CD4-positive, alpha-beta T cell treated with Interleukin-2 at 100 ng/mL for 4 hours (primary cell): ENCODE measurements at places on chromosomes 7 and 10.
A peak's percentile ranks its signal among the peaks of the same experiment; 100 is the strongest.

DNA sequence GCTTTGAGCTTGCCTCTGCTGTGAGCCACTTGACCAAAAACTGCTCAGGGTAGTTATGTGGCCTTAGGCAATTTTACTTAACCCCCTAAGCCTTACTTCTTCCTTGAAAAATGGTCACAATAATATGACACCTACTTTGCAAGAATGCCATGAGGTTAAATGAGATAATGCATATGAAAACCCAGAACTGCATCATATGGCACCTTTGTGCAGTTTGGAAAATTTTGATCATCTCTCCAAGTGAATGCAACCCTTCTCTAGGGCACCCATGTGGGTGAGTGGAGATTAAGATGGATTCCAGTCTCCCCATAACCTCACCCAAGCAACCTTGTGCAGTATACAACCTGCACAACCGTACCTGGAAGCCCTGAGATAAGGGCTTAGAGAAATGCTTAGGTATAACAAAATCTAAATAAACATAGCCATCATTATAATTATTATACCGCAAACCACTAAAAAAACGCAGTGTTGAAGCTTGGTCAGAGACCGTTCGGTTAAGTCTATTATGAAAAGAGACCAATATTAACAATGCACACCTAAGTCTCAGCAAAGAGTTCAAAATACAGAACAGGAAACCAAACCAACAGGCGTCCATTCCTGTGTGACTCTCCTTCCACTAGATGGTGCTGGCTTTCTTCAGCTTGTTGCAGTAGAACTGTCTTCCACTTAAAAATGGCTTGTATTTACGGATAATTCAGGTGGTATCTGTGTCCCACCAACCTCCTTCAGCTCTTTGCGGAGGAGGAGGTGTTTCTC is 21.0 kb upstream of the ASB15 start:
- DNase-seq: peak; percentile 6

GRCh38 chr7:11153694-11154093 is 180.0 kb downstream of the PHF14 start:
- DNase-seq: no peak

GRCh38 chr10:84406561-84406960 is 78.2 kb downstream of the CCSER2 start:
- DNase-seq: no peak

DNA sequence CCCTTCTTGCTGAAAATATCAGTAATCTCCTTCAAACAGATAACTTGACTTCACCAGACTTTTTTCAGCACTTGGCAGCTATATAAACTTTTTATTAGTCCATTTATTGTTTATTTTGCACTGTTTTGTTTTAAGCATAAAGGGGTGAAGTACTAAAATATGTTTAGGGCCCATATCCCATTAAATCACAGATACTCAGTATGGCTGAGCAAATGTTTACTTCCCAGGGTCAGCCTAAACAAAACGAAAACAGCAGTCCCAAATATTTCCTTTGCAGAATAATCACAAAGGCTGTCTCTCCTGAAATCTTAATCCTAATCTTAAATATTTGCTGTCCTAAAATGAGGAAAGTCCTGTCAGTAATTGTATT is 649.6 kb downstream of the TNS3 start:
- no peak for DNase-seq

- peak; percentile 22 for DNase-seq
Measured at GRCh38 chr10:96670786-96671185, 49.5 kb downstream of the PIK3AP1 start.

DNA sequence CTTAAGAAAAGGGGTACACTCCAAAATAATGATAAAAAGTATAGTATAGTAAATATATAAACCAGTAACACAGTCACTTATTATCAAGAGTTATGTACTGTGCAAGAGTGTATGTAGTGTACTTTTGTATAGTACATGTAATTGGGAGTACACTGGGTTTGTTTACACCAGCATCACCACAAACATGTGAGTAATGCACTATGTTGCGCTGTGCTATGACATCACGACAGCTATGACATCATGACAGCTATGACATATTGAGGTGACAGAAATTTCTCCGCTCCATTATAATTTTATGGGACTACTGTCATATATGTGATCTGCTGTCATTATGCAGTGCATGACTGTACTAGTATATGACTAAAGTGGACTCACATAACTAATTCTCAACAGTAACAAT is 84.6 kb downstream of the KMT2C start:
- no peak for DNase-seq

- no peak for DNase-seq
Measured at GRCh38 chr7:88223265-88223664, 3.4 kb upstream of the SRI start.

GRCh38 chr10:116105264-116105663 is 167.7 kb downstream of the GFRA1 start:
- DNase-seq: no peak

GRCh38 chr10:224571-224970 is 89.3 kb downstream of the ZMYND11 start:
- no peak for DNase-seq

DNA sequence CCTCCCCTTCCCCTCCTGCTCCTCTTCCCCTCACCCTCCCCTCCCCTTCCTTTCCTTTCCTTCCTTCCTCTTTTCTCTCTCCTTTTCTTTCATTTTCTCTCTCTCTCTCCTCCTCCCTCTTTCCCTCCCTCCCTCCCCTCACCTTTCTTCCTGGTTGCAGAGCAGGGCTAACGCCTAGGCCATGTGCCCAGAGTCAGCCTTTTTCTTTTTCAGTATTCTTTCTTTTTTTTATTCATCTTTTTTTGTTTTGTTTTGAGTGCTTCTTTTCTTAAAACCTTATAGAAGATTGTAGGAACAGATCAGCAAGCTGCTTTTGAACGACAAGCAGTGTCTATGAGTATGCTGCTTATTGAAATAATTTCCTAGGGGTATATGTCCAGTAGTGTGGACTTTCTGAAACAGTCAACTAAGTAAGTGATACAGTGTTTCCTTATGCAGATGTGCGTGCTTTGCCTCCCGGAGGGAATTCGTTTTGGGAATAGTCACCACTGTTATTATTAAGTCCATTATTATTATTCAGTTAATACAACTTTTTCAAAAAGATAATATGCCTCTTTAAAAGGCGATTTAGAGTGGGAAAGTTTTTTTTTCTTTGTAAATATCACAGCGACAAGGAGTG is 219.2 kb downstream of the CAMK1D start:
- DNase-seq: no peak

GRCh38 chr7:83738291-83738835 is 89.4 kb upstream of the SEMA3E start:
- no peak for DNase-seq

- DNase-seq: no peak
Measured at GRCh38 chr10:62056698-62057097, 155.2 kb downstream of the ARID5B start.

- no peak for DNase-seq
Measured at GRCh38 chr10:9294865-9295264, 1240.4 kb downstream of the GATA3 start.

- DNase-seq: no peak
Measured at GRCh38 chr7:92639966-92640365, 49.8 kb upstream of the FAM133B start.

GRCh38 chr7:36296284-36296683 is 93.4 kb upstream of the ANLN start:
- DNase-seq: no peak

DNA sequence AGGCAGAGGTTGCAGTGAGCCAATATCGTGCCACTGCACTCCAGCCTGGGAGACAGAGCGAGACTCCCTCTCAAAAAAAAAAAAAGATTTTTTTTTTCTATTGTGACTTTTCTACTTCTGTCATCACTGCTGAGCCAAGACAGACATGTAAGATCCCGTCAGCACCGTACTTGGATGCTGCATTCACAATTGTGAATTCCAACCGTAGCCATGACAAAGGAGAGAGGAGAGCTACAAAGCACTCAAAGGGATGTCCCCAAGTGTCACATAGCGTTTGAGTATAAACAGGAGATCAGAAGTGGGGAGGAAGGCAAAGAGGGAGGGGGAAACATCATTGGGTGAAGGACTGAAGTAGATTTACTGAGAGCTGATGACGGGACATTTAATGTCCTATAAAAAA is 144.2 kb downstream of the PRPF18 start:
- DNase-seq: no peak

DNA sequence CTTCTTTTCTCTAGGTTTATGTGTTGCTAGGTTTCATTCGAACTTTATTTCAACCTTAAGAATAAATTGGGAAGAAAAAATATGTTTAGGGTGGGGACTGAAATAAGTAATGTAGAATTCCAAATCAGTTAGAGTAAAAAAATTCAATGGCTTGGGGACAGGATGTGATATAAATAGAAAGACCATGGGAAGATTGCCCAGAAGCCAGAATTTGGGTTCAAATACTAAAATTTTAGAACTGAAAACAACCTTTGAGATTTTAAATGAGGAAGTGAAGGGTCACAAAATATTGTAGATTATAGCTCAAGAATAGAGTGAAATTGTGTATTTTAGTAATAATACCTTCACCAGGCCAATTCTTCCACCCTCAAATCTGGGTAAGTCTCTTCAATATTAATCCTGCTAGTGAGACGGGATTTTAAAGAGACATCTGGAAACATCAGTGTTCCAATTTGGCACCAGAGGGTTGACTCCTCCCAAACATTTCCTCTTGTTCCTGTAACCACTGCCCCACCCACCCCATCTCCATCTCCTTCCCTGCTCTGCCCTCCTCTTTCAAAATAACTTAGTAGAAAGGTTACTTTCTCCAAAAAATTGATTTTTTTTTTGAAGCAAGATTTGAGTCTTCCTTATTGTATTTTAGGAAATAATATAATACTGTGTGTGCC is 51.3 kb upstream of the FAM3C start:
- DNase-seq: no peak

DNA sequence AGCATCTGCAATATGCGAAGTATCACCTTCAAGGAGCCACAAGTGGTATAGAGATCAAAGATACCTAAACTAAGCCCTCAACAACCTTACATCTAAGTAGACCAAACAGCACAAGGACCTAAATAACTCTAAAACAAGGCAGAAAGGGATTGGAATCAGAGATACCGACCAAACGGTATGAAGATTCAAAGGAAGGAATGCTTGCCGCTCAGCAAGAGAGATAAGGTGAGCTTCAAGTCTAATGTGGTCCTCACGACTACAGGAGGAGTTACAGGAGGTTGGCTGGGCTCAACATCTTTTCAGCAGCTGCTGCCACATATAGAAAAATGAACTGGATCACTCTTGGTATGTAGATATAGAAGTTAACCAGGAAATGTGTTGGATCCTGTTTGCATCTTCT is 11.6 kb downstream of the ABLIM1 start:
- DNase-seq: no peak

- no peak for DNase-seq
Measured at GRCh38 chr10:114311496-114312209, 72.6 kb downstream of the VWA2 start.

DNA sequence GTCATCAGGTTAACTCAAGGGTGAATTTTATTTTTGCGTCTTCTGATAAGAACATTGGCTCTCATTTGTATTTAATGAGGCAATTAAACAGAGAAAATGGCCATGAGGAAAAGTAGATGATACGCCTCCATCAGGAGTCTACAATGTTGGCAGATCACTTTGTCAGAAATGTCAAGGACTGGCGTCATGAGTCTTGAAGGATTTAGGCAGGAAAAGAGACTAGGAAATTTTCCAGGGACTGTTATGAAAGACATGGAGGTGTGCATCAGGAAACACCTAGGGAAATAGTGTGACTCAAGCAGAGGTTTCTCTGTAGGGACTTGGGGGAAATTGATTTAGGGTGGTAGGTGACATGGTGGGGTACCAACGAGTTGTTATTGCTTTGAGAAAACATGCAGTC is 53.4 kb upstream of the SLC35B4 start:
- DNase-seq: no peak

GRCh38 chr7:107581387-107582013 is 1.5 kb downstream of the BCAP29 start:
- no peak for DNase-seq

- DNase-seq: no peak
Measured at GRCh38 chr7:137978464-137979237, 23.2 kb downstream of the CREB3L2 start.

GRCh38 chr10:32411797-32412498 is 34.0 kb upstream of the CCDC7 start:
- DNase-seq: no peak

GRCh38 chr7:90007831-90008230 is 146.4 kb upstream of the STEAP1 start:
- no peak for DNase-seq

DNA sequence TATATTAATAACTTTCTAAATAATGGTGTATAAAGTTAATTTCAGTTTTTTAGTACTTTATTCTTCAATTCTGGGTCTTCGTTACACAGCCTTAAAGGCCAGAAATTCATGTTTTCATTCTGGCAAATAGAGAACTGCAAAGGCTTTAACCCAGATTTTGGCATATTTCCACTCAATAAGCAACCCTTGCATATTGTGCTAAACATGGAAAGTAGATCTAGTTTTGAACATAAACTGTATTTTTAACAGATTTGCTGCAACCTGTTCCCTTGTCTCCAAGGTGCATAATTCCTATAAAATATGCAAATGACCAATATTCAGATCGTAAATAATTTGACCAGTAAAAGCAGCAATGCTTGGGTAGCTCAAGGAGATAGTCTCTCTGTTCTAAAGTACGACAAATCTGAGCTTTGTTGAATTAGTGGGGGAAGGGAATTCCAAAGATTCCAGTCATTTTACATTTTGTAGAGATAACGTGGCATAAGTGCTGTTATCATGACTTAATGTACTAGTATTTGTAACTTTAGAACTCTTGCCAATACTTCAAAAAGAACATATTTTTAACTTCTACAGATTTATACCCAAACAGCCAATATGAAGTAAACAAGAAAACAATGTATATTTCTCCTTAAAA is 46.4 kb upstream of the RSBN1L start:
- no peak for DNase-seq

- DNase-seq: no peak
Measured at GRCh38 chr7:117072620-117073118, 119.4 kb downstream of the ST7 start.

- DNase-seq: peak; percentile 13
Measured at GRCh38 chr10:47152861-47153349, 147.1 kb upstream of the GDF10 start.

- no peak for DNase-seq
Measured at GRCh38 chr10:29132551-29133111, 156.2 kb upstream of the LYZL1 start.

GRCh38 chr7:96837593-96837992 is 127.9 kb upstream of the SEM1 start:
- DNase-seq: peak; percentile 35

GRCh38 chr7:98312201-98312600 is 30.7 kb downstream of the BRI3 start:
- DNase-seq: no peak

GRCh38 chr10:84683550-84683949 is 355.2 kb downstream of the CCSER2 start:
- DNase-seq: no peak

GRCh38 chr7:46725838-46726237 is 804.8 kb upstream of the IGFBP3 start:
- DNase-seq: no peak
